GM20000 (cell line): ENCODE measurements at places on chromosomes 2 and 18.

GRCh38 chr18:72652990-72653593 is 109.0 kb upstream of the CBLN2 start:
- DNase-seq = peak; percentile 52

GRCh38 chr18:63111671-63112402 is 207.7 kb downstream of the BCL2 start:
- no peak for DNase-seq

GRCh38 chr2:237623428-237624403 is 3.7 kb upstream of the LRRFIP1 start:
- DNase-seq = no peak

GRCh38 chr2:143088388-143088787 is 40.8 kb upstream of the ARHGAP15 start:
- no peak for DNase-seq

- no peak for DNase-seq
Measured at GRCh38 chr18:51461956-51462355, 264.5 kb upstream of the MEX3C start.

- peak; percentile 59 for DNase-seq
Measured at GRCh38 chr2:164015328-164016123, 279.7 kb upstream of the FIGN start.

GRCh38 chr2:186125156-186125555 is 360.9 kb upstream of the ZC3H15 start:
- no peak for DNase-seq

GRCh38 chr2:43356774-43357173 is 130.4 kb upstream of the ZFP36L2 start:
- DNase-seq = no peak

- DNase-seq = no peak
Measured at GRCh38 chr18:615773-616172, 19.0 kb downstream of the CLUL1 start.

- no peak for DNase-seq
Measured at GRCh38 chr2:120919771-120920453, 184.2 kb downstream of the GLI2 start.

GRCh38 chr2:128162266-128162665 is 71.3 kb downstream of the UGGT1 start:
- no peak for DNase-seq

GRCh38 chr18:49666045-49666775 is 104.4 kb downstream of the LIPG start:
- no peak for DNase-seq

DNA sequence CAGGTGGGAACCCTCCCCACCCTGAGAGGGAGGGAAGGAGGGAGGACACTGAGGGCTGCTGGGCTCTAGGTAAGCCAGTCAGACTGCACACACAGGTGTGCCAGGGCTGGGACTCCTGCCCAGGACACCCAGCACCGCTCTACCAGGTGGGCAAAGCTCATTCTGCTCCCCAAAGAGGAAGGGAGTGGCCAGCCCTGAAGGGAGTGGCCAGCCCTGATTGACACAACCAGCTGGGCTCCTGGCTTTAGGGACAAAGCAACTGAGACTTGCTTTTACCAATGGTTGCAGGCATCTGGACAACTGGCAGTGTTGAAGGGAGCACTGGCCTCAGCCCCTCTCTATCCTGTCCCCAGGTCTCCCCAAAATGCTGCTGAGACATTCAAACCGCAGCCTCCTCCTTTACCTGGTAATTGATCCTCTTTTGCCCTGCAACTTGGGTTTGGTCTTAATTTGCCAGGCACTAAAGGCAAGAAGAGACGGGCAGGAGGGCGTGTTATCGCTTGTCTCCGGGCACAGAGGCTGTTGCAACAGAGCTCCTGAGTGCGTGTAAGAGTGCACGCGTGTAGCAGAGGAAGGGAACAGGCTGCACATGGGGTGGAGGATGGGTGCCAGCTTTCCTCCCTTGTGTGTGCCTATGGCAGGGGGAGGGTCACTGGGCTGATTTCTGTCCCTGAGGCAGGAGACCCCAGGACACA is 14.5 kb upstream of the FOSL2 start:
- no peak for DNase-seq

DNA sequence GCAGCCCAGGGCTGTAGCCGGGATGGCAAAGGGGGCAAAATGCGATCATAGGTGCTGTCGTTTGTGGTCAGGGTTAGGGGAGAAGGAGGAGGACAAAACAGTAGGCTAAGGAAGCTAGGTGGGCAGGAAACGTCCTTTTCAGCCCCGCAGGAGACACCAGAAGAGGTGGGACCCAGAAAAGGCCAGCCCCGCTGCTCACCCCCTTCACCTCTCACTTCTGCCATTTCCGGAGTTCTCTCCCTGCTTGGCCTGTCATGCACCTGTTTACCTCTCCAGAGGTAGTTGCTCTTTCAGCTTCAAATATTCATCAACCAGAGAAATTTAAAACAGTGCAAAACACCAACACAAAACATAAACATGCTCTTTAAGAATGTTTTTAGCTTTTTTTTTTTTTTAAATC is 849 bp downstream of the AQP4 start:
- DNase-seq = no peak

DNA sequence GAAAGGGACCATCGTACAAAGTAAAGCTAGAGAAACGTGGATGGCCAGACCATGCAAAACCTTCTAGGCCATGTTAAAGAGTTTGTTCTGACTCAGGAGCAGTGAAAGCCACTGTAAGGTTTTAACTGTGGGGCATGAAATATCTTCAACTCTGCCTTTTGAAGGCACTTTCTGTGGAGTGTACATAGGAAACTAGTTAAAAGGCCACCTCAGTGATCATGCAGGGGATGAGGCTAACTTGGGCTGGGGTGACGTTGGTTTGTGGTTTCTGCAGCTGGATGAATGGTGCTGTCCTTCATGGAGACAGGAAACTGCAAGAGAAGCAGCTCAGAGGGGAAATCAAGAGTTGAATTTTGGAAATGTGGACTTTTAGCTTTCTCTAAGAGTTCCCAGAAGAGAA is 190.7 kb downstream of the CDCA7 start:
- no peak for DNase-seq

GRCh38 chr2:128798502-128799283 is 480.0 kb upstream of the HS6ST1 start:
- DNase-seq = no peak

- no peak for DNase-seq
Measured at GRCh38 chr18:49967636-49968313, 154.4 kb upstream of the ACAA2 start.

GRCh38 chr2:203819434-203820133 is 48.0 kb upstream of the CTLA4 start:
- no peak for DNase-seq

GRCh38 chr18:54358495-54359040 is 862 bp downstream of the C18orf54 start:
- no peak for DNase-seq

GRCh38 chr2:10597956-10598355 is 91.8 kb downstream of the NOL10 start:
- no peak for DNase-seq

GRCh38 chr2:109066917-109067597 is 61.9 kb upstream of the SH3RF3 start:
- DNase-seq = no peak

- no peak for DNase-seq
Measured at GRCh38 chr2:218017211-218018053, 14.6 kb upstream of the TNS1 start.

- DNase-seq = no peak
Measured at GRCh38 chr2:26075173-26075572, 41.3 kb downstream of the RAB10 start.

DNA sequence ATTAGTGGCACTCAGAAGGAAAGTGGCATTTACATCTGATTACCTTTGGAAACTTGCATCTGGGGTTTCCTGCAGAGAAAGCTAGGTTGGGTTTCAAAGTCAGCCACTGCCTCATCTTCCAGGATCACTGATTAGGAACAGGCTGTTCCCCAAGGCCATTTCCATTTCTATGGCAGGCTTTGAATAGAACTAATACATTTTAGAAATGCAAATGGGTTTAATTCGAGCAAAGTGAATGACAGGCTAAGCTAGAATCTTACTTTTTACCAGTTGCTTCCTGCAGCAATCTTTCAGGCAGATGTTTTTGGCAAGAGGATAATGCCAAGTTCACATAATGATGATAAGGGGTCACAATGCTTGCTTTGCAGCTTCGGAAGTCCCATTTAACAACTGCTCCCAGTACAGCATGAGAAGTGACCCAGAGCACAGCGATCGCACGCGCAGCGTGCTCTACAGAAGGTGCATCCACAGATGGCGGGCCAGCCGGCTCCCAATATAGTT is 336.7 kb downstream of the LPIN1 start:
- no peak for DNase-seq

GRCh38 chr2:65033178-65033577 is 23.0 kb upstream of the CEP68 start:
- peak; percentile 22 for DNase-seq

- DNase-seq = no peak
Measured at GRCh38 chr2:223460774-223461211, 141.4 kb downstream of the SCG2 start.

GRCh38 chr2:234963773-234964615 is 12.2 kb downstream of the SH3BP4 start:
- no peak for DNase-seq
